ENCODE measurements at places on chromosomes 2 and 18.

GRCh38 chr18:39302481-39302880 is 1736.9 kb upstream of the CELF4 start:
- DNase-seq, result no peak

- peak; percentile 95 for DNase-seq
Measured at GRCh38 chr2:202096736-202097135, 23.7 kb downstream of the KIAA2012 start.

- peak; percentile 65 for DNase-seq
Measured at GRCh38 chr2:168156661-168157060, 90.7 kb downstream of the STK39 start.

- DNase-seq, result peak; percentile 78
Measured at GRCh38 chr2:70703900-70704549, 64.0 kb downstream of the ADD2 start.

DNA sequence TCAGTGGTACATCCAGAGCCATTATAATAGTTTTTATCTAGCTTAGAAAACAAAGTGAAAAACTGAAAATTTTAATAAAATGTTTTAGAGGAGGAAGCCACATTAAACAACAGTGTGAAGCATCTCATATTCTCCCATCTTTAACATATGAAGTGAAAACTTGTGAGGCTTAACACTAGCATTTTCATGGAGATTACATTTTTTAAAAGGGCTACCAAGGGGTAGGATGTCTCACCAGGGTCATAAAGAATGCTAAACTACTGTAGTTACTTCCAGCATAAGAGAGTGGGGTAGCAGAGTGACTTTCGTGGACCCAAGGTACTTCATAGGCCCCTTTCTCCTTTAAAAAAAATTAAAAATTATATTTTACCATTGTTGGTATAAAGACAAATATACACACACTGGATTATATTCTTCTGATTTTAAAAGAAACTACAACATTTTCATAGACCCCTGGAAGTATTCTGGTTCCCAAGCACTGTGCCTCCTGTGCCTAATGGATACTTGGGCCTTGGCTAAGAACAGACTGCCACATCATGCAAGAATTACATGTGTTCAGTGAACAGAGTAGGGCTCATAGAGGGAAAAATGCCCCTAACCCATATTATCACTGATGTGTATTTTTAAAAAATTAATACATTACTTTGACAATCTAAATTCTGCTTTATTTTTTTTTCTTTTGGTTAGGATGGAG is 148.4 kb downstream of the SLC39A10 start:
- no peak for DNase-seq

- no peak for DNase-seq
Measured at GRCh38 chr18:9900699-9901098, 13.1 kb upstream of the VAPA start.

GRCh38 chr2:40430776-40431599 is 20.9 kb downstream of the SLC8A1 start:
- no peak for DNase-seq

GRCh38 chr2:191038241-191038725 is 24.3 kb upstream of the STAT1 start:
- peak; percentile 91 for DNase-seq
